GM12878 (cell line): ENCODE measurements at places on chromosomes 4 and X.
A peak's percentile ranks its signal among the peaks of the same experiment; 100 is the strongest.

- DNase-seq = no peak
Observed at GRCh38 chr4:54025582-54025981, 38.8 kb downstream of the CHIC2 start.

DNA sequence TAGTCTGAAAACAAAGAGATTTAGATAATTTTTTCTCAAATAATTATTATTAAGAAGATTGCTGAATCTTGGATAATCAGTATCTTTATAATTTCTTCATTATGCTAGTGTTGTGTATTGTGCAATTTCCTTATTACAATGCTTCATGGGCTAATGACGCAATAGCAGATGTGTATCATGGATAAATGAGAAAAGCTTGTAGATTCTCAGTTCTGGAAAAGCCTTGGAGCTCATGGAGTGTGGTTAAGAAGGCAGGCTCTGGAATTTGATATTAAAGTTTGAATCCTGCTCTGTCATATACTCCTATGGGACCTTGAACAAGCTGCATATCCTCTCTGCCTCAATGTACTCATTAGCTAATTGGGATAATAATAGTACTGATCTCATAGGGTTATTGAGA lies 18.9 kb upstream of the CXCL8 start:
- DNase-seq = no peak

- peak; percentile 4 for DNase-seq
Observed at GRCh38 chrX:155767051-155767875, 113.9 kb upstream of the VAMP7 start.

- no peak for DNase-seq
Observed at GRCh38 chr4:2850966-2851798, 7.5 kb downstream of the ADD1 start.

- DNase-seq = no peak
Observed at GRCh38 chrX:70437011-70437410, 7.6 kb upstream of the DLG3 start.

GRCh38 chrX:154383359-154384283 lies 4.5 kb downstream of the EMD start:
- no peak for DNase-seq

DNA sequence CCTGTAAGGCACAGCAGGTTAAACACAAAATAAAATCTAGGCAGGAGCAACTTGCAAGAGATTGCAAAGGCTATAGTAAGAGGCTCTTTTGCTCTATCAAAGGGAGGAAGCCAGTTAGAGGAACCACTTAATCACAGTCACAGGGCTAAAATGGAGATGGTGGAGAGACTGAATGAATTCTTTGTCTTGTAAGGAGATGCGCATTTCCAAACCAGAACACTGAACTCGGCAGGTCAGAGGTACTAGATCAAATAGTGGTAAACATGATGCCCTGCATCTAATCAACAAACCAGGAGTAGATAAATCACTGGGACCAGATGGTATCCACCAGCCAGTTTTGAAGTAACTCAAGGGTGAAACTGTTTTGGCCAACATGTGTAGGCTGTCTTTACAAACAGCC lies 55.8 kb downstream of the GPC4 start:
- no peak for DNase-seq
